T-helper 22 cell (primary cell): ENCODE measurements at places on chromosomes 7 and 10.

- DNase-seq: no peak
Measured at GRCh38 chr7:138295049-138295637, 164.9 kb upstream of the TRIM24 start.

GRCh38 chr7:41758321-41758720 is 55.4 kb upstream of the INHBA start:
- no peak for DNase-seq

GRCh38 chr10:49272251-49273081 is 26.5 kb upstream of the C10orf71 start:
- DNase-seq: no peak

- DNase-seq: no peak
Measured at GRCh38 chr7:158728911-158729645, 24.5 kb upstream of the NCAPG2 start.

- no peak for DNase-seq
Measured at GRCh38 chr10:56349611-56350010, 11.4 kb downstream of the ZWINT start.

GRCh38 chr10:102677331-102678067 is 33.2 kb downstream of the TRIM8 start:
- DNase-seq: no peak

GRCh38 chr7:1979591-1980560 is 252.9 kb downstream of the MAD1L1 start:
- DNase-seq: no peak

- DNase-seq: no peak
Measured at GRCh38 chr10:51384971-51385370, 310.7 kb downstream of the PRKG1 start.

DNA sequence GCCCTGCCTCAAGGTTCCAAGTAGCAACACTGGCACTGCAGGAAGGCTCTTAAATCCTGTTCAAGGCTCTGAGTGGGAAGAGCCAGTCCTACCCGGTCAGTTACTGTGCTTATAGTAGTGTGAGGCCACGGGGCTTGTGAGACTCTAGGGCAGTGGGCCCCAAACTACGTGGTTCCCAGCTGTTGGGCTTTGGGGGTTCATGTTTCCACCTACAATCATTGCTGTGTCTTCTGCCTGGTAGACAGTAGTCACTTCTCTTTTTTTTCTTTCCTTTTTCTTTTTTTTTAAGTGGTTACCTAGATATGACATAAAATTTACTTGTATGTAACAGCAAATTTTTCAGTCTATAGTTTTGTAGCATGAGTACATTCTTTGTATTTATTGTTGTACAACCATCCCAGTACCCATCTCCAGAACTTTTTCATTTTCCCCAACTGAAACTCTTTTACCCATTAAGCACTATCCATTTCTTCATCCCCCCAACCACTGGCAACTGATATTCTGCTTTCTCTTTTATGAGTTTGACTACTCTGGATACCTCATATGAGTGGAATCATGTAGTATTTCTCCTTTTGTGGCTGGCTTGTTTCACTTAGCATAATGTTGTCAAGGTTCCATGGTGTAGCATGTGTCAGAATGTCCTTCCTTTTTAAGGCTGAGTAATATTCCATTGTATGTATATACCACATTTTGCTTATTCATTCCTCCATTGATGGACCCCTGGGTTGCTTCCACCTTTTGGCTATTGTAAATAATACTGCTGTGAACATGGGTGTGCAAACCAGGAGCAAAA is 7.7 kb downstream of the UBTD1 start:
- DNase-seq: no peak

DNA sequence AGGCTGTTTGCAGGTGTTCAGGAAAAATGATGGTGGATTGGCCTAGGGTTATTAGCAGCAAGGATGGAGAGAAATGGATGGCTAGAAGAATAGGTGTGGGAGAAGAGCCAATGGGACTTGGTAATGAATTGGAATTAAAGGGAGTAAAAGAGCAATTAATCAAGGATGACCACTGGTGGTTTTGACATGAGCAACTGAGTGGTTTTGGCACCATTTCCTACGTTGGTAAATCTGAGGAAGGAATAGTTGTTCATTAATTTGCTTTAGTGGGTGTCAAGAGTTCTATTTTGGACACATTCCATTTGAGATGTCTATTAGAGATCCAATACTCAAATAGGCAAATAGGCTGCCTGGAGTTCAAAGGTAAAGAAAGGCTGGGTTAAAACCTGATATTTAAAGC is 38.2 kb upstream of the NRBF2 start:
- DNase-seq: no peak

- DNase-seq: no peak
Measured at GRCh38 chr7:80511964-80512363, at the start of gene GNAT3. Gene GNAT3, minus strand, starts transcription at chr7:80512064. Its CDS starts 138 bp downstream, at chr7:80511926.

- DNase-seq: no peak
Measured at GRCh38 chr10:63437116-63437949, 28.4 kb downstream of the JMJD1C start.

DNA sequence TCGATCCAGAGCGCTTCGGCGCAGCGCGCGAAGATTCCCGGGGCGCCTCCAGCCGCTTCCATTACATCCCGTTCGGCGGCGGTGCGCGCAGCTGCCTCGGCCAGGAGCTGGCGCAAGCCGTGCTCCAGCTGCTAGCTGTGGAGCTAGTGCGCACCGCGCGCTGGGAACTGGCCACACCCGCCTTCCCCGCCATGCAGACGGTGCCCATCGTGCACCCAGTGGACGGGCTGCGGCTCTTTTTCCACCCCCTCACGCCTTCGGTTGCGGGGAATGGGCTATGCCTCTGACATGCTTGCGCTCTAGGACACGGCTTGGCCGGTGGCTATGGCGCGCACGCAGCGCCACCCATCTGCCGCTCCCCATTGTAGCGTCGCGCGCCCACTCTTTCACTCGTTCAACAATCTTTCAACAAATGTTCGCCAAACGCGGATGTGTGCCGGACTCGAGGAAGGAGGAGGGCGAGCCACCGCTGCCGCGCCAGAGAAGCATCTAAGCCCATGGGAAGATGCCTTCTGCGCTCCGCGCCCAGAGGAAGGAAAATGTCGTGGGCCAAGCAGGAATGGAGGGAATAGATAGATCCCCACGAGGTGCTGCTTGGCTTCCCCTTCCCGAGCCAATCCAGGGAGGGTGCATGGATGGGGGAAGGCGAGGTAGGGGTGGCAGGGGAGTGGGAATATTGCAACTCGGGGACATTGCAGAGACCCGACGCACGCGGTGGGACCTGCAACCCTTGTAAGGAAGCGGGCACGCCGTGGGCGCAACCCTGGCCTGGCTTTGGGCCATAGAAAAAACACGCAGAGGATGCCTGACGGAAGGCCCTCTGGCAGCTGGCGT is 5.1 kb upstream of the CYP26A1 start:
- no peak for DNase-seq

- no peak for DNase-seq
Measured at GRCh38 chr7:158602905-158603772, 15.5 kb upstream of the PTPRN2 start.

GRCh38 chr10:97399843-97400545 is 1.1 kb downstream of the RRP12 start:
- no peak for DNase-seq

DNA sequence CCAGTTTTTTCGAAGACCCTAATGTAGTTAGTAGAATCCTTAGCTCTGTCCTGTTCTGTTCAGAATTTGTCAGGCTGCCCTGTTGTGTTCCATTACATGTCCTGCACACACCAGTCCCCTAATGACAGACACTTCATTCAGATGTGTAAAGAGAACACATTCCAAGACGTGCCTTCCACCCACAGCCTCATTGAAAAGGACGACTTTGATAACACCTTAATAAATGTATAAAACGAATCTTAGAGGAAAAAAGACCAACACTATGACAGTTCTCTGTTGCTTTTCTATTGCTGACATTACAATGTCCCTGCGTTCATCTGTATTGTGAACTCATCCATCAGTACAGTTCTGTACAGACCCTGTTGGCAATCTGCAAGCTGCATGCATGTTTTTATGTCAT is 3.5 kb downstream of the LRRTM3 start:
- no peak for DNase-seq

GRCh38 chr7:131330299-131330698 is 2.6 kb downstream of the MKLN1 start:
- no peak for DNase-seq

DNA sequence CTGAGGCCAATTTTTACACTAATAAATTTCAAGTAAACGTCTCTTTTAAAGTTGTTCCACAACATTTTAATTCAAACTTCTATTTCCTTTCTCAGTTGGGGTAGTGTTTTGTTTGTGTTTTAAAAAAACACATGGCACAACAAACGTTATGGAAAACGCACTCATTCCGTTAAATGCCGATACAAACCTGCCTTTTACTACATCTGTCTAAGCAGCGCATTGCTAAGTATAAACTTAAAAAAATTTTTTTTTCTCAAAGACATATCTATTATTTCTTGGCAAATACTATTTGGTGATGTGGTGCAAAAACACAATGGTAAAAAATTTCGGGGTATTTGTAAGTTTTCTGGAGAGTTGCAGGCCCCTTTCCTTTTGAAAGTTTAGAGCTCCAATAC is 1.4 kb downstream of the SKIDA1 start:
- no peak for DNase-seq

DNA sequence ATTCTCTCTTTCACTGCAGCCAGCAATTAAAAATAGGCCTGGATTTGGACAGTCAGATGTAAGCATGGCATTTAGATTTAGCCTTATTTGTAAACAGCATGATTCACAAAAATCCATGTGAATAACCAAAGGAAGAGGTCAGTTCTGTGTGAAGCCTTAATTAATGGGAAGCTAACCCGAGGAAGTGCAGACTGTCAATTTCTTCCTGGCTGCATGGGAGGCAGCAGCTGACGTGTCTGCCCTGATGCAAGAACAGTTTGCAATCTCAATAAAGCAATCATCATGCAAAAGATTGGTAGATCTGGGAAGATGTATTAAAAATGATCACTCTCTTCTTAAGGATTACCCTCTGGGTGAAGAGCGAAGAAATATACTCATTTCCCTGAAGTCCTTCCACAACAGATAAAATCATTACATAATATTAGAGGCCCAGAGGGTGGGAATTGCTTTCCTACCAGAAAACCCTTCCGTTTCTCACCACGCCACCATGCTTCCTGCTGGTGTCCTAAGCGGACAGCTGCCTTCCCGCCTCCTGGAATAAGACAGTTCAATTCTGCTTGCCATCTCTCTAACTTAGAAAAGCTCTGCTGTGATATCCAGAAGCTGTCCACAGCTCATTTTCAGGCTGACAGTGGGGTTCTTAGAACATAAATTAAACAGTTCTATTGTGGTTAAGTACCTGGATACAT is 526.7 kb upstream of the NRP1 start:
- no peak for DNase-seq

- DNase-seq: no peak
Measured at GRCh38 chr10:92268748-92269147, 22.1 kb downstream of the CPEB3 start.

DNA sequence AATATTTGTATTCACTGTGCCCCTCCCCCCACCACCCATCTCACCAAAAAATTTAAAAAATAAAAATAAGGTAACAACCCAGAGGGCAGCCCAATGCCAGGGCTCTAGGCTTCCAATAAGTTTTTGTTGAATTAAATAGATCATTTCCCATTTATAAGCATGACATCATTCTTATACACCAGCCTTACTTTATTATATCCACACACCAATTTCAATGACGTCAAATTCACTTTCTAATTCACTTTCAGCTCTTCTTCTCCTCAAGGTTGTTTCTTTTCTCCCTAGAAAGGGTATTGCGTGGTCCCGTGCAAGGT is 1.2 kb upstream of the DKK1 start:
- DNase-seq: no peak

DNA sequence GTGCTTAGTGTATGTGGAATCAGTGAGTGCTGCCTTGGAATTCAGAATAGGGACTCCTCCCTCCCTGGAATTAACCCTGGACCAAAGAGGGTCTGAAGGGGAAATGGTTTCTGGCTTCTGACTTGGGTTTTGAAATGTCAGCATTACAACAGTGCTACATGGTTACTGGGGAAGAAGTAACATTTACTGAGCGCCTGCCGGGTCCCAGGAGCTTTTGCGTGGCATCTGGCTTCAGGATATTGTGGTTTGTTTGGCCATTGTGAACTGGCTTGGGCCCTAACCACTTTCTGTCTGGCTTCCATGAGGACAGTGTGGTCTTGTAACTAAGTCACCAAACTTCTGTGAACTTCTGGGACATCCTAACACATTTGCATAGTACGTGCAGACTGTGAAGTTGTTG is 21.3 kb downstream of the TSPAN15 start:
- DNase-seq: no peak

DNA sequence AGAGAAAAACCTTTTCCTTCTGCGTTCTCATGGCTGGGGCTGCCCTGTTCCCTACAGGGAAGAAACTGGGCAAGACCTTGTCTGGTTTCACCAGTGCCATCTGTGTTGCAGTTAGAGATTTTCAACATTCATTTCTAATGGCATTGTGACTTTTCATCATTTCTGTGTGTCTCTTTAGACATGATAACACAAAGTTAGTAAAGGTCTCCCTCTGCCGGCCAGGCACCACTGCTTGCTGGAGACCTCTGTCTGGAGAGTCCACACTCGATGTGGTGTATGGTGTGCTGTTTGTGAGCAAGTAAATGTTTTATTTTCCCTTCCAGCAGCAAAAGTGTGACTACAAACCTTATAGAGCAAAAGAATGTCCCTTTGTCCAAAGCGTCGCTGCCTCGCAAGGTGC is 213.5 kb downstream of the PAXIP1 start:
- no peak for DNase-seq

DNA sequence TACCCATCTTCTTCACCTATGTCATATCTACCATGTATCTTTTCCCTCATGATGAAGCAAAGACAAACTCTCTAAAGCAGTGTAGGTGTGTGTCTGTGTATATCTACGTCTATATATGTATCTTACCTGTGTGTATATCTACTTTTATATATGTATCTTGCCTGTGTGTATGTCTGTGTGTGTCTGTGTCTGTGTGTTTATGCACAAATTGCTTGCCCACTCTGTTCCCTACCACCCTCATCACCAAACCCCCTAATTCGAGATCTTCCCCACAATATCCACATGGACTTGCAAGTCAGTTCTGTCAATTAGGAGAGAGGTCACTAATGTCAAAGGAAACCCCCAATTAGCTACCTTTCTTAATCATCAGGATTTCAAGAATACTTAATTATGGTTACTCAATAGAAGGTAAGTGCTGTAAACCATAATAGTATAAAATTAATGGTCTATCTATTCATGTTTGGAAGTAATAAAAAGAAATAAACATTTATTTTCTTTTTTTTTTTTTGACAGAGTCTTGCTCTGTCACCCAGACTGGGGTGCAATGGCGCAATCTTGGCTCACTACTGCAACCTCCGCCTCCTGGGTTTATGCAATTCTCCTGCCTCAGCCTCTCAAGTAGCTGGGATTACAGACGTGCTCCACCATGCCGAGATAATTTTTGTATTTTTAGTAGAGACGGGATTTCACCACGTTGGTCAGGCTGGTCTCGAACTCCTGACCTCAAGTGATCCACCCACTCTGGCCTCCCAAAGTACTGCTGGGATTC is 43.6 kb downstream of the ANKRD61 start:
- no peak for DNase-seq

- DNase-seq: no peak
Measured at GRCh38 chr10:74635655-74636054, 190.7 kb upstream of the KAT6B start.

- no peak for DNase-seq
Measured at GRCh38 chr10:32060347-32060746, 4.1 kb upstream of the KIF5B start.
